ENCODE measurements at places on chromosomes 7 and 10.

DNA sequence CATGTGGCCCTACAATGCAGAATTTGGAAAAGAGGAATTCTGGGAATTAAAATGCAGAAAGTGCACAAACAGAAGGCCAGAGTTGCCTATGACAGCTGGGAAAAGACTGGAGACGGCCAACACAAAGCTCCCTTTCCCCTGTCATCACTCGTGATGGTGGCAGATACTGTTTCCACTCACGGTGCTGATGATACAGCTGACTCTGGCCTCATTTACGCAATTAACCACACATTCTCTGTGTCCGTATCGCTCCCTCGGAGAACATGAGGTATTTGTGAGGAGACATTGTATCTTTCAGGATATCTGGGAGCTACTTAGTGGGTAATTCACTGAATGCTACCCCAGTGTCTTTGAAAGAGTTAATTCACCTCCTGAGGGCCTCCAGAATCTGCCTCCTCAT, 172.8 kb downstream of the TAX1BP1 start:
- no peak for DNase-seq

DNA sequence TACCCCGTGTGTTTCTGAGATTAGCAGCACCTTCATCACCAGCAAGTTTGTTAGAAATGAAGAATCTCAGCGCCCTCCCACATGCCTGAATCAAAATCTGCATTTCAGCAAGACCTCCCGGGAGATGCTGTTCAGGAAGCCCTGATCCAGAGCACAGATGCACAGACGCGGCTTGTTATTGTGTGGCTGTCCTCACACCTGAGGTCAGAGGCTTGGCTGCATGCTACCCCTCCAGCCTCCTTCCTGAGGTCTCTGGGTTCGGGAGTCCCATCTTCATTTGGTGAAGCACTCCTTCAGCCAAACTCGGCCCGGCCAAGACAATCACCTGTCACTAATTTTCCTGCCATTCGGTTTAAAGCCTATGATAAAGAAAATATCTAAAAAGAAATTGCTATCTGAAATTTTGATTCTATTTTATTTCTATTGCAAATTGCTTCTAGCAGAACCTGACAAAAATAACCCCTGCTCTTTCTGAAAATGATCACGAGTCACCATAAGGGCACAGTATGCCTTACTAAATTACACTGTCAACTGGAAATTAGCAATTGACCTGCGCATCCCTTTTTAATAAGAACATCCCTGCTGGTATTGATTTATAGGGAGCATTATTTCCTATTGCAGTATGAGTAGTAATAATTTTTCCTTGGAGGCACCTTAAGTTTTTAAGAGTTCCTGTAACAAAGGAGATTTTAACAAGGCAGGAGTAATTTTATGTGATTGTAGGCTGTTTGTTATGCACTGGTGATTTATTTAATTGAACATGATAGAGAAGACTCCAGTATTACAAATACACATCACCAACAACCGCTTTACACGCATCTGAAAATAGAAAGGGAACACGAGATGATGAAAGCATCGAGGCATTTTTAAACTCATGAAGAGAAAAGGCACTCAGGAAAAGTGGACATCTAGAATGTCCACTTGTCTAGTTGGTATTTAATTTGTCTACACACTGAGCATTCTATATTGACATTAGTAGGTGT, 49.5 kb downstream of the VSTM2A start:
- no peak for DNase-seq

DNA sequence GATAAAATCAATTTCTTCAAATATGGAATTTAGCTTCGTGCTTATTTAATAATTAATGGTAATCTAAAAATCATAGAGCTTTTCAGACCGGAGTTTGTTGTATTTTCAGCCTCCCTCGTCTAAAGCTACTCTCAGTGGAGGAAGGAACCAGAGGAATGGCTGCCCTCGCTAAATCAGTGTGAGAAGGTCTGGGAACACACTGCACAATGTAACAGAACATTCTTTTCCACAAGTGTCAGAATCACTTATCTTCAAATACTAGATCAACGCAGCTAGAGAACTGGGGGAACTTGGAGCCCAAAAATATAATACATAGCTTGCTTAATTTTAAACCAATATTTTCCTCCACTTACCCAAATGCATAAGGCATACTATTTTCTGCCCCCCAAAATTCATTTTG, 148.5 kb downstream of the MTERF1 start:
- no peak for DNase-seq

GRCh38 chr10:110733218-110733952, 89.2 kb downstream of the RBM20 start:
- no peak for DNase-seq

- peak; percentile 23 for DNase-seq
These were observed 23.9 kb downstream of the KLF6 start for GRCh38 chr10:3761021-3761686.

DNA sequence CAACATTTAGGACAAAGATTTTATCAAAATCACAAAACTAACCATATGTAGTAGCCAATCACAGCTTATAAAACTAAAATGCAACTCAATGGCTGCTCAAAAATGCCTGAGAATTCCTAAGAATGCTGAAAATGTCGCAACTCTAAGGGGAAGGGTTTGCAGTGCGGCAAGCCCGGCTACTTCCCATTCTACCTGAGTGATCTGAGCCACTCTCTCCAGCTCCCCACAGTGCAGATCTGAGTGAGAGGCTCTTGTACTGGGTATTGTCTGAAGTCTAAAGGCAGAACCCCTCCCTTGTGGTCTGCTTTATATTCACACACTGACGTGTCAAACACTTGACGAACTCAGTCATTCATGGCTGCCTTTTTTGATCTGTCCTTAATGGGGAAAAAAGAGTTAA, 28.9 kb downstream of the RAB11FIP2 start:
- DNase-seq: no peak

DNA sequence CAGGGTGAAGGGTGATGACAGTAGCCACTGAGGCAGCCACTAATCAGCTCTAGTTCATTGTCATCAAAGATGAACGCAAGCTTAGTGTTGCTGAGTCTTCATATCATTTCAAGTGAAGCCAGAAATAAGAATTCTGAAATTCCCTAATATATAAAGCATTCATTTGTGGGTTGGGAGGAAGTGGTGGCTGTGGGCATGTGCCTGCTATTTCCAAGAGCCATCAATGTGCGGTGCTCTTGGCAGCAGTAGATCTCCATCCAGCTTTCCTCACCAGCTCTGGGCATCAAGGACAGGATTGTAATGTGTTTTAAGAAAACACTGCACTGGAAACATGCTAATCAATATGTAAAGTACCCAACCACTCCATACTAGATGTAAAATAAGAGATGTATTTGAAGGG, 202.5 kb upstream of the AHR start:
- no peak for DNase-seq

GRCh38 chr7:990352-990932, 7.5 kb downstream of the CYP2W1 start:
- no peak for DNase-seq

DNA sequence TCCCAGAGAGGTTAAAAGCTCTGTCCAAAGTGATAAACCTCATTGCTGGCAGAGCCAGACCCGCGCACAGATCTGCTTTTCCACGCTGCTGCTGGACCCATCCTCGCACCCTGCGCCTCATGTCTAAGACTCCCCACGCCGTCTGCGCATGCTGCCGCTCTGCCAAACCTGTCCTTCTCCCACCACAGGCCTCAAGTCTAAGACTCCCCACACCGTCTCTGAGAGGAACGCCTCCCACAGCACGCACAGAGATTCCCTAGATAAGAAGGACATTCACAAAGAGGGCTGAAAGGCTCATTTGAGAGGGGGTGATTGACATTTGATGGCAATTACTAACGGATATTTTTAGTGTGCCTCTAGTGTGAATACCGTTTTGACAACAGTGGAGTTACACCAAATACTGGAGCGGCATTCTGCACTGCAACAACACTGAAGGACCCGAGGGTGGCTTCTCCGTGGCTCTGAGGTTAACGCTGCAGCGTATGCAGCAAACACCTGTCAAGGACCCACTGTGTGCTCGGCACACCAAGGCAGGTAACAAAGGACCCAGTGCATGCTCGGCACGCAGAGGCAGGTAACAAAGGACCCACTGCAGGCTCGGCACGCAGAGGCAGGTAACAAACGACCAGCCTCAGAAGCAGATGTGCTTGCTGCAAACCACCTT, 231.4 kb downstream of the DNAJB6 start:
- no peak for DNase-seq

- no peak for DNase-seq
These were observed 22.8 kb downstream of the SGMS1 start for GRCh38 chr10:50600831-50601477.

Data from left forelimb (tissue), 1 donor.